ENCODE measurements at places on chromosomes 1 and 21. TPM values are rescaled to one million over a fixed set of nuclear protein-coding genes. Genes with fewer than 3 reads are reported as not detected.

Gene AMY1A
- total RNA-seq, result not detected

Gene DNALI1
- total RNA-seq, result not detected

Gene HOOK1
- total RNA-seq, result 4.7 TPM

Gene TSSK3
- 0.36 TPM for total RNA-seq

Gene GPATCH2
- 9.0 TPM for total RNA-seq

Gene MAP1LC3C
- total RNA-seq, result not detected

Gene AADACL4
- not detected for total RNA-seq

Gene FTCD
- 0.23 TPM for total RNA-seq

Gene KIAA1614
- total RNA-seq, result 0.11 TPM

Gene NECTIN4
- total RNA-seq, result 0.08 TPM

Gene TTC39A
- not detected for total RNA-seq

Gene LCE3D
- not detected for total RNA-seq

Gene SLC30A2
- not detected for total RNA-seq

Gene CYP2J2
- 0.70 TPM for total RNA-seq

Gene BCL2L15
- 0.74 TPM for total RNA-seq
